ENCODE measurements at places on chromosomes 2 and 18.

DNA sequence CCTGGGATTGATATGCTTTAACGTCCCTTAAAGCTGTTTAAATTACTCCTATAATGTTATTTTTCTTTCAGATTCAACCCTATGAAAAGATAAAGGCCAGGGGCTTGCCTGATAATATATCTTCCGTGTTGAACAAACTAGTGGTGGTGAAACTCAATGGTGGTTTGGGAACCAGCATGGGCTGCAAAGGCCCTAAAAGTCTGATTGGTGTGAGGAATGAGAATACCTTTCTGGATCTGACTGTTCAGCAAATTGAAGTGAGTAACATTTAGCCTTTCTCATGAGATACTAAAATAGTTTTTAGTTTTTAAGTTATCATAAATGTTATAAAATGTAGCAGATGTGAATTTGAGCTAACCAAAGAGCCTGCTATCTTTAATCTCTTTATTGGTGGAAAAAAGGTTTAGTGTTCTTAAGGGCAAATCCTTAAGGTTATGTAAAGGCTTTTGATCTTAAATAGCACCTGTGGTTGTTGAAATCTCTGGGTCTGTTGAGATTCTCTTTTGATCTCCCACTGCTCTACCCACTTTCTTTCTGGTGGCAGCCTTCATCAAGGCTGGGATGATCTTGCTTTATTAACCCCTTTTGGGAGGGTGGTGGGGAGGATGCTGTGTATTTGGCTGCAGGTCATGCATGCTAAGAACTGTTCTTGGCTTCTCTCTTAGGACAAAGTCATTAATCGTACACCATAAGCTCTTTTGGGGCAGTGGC, 40.9 kb downstream of the UGP2 start:
- DNase-seq: no peak

DNA sequence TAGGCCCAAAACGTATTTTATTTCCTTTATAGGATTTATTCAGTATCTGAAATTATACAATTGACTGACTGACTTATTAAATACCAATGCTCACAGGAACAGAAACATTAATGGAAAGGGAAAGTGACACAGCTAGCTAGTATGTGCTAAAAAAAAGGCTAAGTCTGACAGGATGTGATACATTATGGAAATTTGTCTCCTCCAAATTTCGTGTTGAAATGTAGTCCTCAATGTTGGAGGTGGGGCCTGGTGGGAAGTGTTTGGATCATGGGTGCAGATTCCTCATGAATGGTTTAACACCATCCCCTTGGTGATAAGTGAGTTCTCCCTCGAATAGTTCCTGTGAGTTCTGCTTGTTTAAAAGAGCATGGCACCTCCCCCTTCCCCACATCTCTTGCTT, 70.6 kb upstream of the WDR75 start:
- DNase-seq: no peak

DNA sequence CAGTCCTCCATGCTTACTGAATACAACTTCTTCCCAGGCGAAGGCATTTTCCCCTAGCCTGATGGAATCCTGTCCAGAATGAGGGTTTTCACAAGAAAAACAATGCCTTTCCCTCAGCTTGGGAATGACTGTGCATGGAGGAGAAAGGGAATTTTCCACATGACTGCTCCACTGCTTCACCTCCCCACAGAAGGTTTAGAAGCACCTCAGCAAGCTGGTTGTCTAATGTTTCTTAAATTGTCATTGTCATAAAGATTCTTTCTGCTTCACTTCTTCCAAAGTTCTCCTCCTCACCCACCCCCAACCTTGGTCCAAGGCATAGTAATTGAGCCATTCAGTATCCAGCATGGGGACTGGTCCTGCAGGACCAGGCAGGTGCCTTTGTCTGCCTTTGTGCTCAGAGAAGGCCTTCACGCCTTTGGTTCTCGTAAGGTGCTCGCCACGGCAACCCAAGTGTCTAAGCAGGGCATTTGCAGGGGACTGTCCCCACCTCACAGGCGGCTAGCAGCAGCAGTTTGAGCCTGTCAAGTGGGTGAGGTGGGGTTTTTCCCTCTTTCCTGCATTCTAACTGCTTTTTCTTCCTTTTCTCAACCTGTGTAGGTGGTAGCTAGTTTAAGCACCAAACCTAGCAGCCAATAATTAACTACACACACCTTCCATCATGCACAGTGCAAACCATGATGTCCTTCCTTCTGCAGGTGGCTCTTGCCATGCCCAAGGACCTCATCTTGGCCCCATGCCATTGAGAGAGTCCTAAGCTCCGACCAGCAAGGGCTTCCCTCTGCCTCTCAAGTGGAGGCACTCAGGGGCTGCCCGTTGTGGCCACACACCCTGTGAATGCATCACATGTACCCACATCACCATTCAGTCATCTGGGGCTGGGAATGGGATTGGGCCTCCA, 65.7 kb upstream of the BCL2L11 start:
- no peak for DNase-seq

DNA sequence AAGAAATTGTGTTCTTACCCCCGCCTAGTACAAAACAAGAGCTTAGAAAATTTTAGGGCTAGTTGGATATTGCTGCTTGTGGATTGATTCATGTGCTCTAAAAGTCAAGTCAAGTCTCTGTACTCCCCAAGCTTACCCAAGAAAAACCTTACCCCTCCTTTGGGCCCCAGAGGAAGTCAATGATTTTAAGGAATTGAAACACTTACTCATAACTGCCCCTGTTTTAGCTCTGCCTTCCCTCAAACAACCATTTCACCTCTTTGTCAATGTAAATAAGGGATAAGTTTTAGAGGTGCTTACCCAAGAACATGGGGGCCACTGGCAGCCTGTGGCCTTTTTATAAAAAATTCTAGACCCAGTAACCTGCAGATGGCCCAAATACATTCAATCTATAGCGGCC, 136.6 kb upstream of the RMP24 start:
- no peak for DNase-seq

DNA sequence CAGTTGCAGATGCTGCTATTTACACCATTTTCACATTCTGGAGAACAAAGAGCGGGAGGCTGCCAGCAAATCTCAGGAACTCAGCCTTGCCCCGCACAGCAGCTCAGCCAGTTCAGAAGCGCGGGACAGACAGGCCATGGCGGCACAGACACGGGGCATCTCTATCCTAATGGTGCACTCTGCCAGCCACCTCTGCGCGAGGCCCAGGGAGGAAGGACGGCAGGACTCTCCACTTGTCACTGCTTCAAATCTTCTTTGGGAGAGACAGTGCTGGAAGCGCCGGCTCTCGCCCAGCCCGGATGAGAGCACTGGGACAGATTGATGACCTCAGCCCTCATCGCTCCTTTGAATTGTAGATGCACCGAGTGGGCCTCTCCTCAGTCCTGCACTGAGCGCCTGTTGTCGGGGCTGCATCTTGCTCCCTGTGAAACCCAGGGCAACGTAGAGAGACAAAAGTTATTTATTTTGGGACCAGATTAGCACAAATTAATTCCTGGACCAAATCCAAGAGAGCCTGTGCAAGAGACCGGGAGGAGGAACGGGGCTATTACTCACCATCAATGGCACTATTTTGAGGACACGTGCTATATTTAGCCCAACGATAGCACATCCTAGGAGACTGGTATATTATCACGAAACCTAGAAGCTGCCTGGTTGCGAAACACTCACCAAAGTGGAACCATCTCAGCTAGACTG, 211.4 kb upstream of the SMIM21 start:
- DNase-seq: no peak

- DNase-seq: peak; percentile 23
Measured at GRCh38 chr2:62197011-62197924, 1.4 kb downstream of the B3GNT2 start.

DNA sequence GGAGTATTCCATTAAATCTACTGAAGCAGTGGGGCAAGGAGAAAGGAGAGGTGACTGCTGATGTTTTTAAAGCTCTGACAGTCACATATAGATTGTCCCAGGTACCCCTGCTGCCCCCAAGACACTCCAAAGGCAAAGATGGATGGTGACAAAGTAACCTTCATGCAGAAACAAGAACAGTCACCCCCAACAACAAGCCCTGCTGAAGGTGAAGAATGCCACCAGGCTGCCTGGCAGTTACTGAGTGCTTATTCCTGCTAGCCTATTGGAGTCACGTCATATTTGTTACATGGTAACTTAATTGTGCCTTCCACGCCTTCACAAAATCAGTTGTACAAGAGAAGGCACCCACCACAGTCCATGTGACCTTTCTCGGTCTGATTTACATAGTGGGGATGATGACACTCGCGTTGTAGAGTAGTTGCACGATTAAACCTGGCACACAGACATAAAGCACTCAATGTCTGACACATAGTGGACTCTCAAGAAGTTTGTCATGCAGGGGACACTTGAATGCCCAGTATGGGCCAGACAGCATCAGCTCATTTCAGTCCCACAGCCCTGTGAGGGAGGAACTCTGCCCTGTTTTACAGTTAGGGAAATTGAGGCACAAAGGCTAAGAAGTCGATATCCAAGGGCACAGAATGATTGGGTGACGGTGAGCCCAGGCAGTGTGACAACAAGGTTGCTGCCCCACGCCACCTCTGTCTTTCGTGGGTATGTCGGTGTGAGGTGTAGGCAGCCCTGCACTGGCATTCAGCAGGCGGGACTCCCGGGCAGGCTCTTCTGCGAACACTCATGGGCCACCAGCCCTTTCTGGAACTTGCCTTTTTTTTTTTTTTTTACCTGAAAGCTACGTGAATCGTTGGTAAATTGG, 62.7 kb downstream of the ZCCHC2 start:
- DNase-seq: no peak

GRCh38 chr2:103139628-103140268, 377.9 kb downstream of the TMEM182 start:
- DNase-seq: no peak

- DNase-seq: no peak
Measured at GRCh38 chr2:19141234-19142004, 217.0 kb downstream of the OSR1 start.

DNA sequence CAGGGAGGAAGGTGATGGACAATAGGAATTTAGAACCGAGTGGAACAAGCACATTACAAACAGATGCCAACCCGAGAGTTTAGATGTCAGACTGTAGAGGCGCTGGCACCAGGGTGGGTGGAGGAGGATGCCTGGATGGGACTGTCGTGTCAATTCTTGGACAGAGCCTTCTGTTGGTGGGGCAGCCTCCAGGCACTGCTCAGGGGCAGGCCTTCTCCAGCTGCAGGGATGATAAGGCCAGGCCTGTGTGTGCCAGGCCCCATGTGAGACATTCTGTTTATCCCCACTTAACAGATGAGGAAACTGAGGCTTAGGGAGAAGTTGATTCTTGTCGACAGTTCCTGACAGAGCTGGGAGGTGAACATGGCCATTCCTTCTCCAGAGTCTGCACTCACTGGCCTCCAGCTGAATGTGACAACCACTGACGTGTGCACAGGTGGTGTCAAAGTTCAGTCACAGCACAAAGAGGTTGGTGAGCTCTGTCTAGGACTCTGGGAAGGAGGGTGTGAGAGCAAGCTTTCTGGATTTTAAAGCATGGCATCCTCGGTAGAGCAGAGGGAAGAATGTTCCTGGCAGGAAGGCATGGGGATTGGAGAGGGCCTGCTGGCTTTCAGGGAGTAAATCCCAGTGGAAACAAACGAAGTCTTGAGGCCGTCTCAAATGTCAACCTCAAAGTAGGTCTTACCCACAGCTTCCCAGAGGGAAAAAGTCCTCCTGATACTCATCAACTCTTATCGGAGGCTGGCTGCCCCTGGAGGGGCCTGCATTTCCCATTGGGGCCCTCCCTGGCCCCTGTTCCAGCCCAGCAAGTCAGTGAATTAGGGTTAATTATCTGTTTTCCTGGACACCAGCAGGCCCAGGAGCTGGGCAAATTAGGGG, 52.4 kb downstream of the GLI2 start:
- DNase-seq: no peak

GRCh38 chr2:229485857-229486256, 214.8 kb upstream of the PID1 start:
- no peak for DNase-seq

DNA sequence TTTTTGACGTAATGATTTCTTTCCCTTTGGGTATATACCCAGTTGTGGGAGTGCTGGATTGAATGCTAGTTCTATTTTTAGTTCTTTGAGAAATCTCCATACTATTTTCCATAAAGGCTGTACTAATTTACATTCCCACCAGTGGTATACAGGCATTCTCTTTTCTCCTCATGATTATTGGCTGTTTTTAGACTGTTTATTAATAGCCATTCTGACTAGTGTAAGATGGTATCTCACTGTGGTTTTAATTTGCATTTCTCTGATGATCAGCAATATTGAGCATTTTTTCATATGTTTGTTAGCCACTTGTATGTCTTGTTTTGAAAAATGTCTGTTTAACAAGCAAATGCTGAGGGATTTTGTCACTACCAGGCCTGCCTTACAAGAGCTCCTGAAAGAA, 9.2 kb upstream of the CD28 start:
- no peak for DNase-seq

GRCh38 chr2:103739186-103739585, 977.4 kb downstream of the TMEM182 start:
- DNase-seq: no peak

GRCh38 chr2:71614976-71615766, 161.8 kb downstream of the DYSF start:
- no peak for DNase-seq

DNA sequence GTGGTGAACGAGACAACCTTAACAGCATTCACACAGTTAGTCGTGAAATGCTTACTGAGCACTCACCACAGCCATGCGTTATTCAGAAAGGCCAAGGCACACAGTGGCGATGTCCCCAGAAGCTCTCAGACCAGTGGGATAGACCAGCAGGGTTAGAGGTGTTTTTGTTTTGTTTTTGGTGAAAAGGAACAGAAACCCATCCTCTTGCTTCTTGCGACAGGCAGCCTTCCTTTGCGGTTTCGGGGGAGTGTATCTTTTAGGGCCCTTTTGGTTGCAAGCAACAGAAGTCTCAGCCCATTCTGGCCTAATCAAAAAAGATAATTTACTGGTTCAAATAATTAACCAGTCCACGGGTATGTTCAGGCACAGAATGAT, 4.7 kb downstream of the GNLY start:
- no peak for DNase-seq

- DNase-seq: no peak
Measured at GRCh38 chr2:52238782-52239181, 1206.8 kb upstream of the NRXN1 start.
